ENCODE measurements at places on chromosomes 12 and 14.

DNA sequence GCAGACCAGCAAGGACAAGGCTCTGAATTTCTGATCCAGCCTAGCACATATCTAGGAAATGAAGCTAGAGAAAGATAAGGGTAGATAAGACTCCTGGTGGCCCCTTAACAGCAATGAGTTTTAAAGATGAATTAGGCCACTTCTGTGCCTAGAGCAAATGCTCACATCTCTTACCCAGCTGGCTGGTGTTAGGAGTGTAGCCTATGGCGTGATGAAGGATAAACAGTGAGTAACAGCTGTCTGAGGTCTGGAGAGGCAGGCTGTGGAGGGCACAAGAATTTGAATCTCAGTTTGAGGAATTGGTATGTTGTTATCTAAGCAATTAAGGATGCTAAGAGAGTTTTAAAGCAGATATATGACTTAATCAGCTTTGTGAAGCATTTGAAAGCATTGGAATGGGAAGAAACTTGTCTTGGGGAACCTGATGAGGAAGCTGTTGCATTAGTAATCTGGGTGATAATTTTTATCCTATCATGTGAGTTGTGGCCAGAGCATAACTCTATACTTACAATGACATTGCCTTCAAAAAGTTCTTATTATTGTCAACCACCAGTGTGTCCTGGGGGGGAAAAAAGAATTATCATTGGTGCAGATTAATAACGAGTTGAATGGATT is 161.8 kb downstream of the SRGAP1 start:
- no peak for DNase-seq

DNA sequence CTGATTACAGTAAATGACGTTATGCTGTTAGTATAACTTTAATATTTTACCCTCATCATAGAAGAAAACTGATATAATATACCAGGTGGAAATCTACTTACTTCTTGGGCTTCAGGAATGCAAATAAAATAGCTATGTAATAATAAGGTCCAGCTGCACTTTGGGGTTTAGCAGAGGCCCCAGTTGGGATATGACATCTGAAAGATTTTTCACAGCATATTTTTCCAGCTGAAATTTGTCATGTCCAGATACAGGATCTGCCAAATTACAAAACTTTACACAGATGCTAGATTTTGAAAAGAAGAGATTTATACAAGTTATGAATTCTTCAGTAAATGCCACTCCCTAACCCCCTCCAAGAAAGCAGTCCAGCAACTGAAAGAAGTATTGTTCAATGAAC is 29.2 kb upstream of the DCN start:
- DNase-seq: no peak

GRCh38 chr14:101247842-101248725 is 313.2 kb upstream of the DIO3 start:
- no peak for DNase-seq

DNA sequence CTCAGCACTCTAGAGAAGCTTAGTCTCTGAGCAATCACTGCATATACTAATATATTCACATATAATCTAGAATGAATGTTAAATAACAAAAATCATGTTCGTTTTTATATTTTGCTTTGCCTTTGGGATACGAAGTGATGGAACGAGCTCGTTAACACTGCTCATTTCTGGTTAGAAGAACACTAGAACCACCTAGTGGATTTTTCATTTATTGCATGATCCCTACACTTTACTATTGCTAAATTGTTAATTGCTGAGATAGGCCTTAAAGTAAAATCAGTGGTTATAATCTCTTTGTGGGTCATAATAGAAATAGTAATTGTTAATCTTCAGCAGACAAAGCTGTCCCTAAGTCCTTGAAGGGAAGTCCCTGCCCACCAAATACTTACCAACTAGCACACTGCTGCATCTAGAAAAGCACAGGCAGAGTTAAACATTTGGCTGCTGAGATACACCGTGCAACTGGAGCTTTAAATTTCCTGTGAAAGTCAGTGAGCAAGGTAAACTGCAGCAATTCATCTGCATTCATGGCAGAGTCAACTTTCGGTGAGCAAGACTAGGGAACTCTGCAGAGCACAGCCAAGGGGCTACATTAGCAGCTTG is 353.7 kb downstream of the APAF1 start:
- DNase-seq: no peak

- DNase-seq: no peak
These were observed 124.1 kb upstream of the E2F7 start for GRCh38 chr12:77189458-77189857.

GRCh38 chr12:78085542-78086182 is 255.0 kb downstream of the NAV3 start:
- no peak for DNase-seq

- no peak for DNase-seq
These were observed at the start of gene KCNH5 for GRCh38 chr14:63045234-63045611. TSS of gene KCNH5 (minus strand) at chr14:63045458. CDS start at chr14:63045186, 272 bp downstream.

- DNase-seq: peak; percentile 3
These were observed 32.7 kb downstream of the MED6 start for GRCh38 chr14:70567791-70568190.

DNA sequence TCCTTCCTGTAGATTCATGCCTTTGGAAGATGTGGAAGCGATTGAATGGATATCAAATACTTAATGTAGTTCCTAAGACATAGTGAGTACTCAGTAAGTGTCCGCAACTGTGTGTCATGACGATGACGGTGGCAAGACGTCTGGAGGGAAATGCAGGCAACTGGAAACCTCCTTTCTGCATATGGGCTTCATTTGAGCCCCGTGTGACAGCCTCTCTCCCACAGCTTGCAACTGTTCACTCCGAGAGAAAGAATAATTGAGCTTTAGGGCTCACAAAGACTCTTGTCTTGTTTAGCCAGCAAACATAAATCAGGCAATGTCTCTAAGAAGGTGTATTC is 6.9 kb downstream of the CFAP251 start:
- DNase-seq: no peak

GRCh38 chr14:58662018-58662417 is 24.3 kb downstream of the DACT1 start:
- no peak for DNase-seq

DNA sequence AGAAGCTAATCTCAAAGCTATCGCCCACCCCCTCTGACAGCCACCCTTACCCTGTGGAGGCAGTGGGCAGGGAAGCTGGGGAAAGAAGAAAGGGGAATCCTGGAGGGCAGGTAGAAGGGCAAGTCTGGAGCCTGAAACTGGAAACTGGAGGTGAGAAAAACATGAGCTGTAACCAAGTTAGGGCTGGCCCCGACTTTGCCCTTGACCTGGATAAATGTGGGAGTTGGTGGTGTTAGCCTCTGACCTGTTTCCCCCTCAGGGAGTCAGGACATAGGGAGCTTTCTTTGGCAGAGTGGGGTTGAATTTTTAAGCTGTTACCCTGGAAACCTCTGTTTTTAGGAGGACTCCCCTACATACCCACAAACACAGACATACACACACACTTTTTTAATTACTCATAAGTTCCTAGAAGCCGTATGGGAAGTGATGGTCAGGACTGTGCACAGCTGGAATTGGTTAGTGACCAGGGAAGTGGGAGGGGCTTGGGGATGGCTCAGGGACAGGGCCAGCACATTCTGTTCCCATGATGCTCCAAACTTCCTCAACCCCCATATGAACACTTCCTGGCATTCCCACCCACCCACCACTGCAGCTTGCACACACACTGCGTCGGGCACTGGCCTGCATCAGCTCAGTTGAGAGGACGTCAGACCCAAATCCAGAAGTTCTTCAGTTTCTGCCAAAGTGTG is 5.0 kb upstream of the MMP19 start:
- DNase-seq: no peak

- DNase-seq: no peak
These were observed 12.3 kb downstream of the GPR19 start for GRCh38 chr12:12683725-12684124.

DNA sequence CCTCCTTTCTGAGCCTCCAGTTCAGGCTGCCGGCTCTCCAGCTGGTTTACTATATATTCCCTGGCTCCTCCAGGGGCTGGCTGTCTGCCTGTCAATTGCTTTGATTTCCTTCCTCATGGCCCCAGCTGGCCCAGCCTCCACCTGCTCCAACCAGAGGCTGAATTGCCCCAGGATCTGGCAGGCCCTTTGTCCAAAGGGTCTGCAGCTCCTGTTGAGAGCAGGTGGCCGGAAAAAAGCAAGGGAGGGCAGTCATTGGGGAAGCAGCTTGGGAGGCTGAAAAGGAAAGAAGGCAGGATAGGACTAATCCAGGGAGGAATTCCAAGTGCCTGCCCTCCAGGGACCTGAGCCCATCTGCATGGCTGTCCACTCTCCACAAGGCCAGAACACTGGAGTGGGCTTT is 25.3 kb downstream of the PAH start:
- DNase-seq: no peak

DNA sequence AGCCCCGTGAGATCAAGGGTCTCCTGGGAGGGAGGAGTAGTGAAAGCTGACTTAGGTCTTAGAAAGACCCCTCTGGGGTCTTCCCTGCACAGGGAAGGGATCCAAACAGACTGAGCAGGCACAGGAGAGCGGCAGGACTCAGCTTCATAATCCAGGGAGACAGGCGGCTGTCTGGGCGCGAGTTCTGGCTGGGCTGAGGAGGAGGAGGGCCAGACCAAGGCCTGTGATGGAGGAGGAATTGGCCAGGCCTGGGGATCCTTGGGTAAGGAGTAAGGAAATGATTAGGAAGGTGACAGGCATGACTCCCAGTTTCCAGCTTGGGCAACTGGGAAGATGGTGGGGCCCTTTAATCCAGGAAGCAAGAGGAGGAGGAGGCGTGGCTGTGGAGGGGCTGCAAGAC is 93.1 kb downstream of the DICER1 start:
- no peak for DNase-seq

DNA sequence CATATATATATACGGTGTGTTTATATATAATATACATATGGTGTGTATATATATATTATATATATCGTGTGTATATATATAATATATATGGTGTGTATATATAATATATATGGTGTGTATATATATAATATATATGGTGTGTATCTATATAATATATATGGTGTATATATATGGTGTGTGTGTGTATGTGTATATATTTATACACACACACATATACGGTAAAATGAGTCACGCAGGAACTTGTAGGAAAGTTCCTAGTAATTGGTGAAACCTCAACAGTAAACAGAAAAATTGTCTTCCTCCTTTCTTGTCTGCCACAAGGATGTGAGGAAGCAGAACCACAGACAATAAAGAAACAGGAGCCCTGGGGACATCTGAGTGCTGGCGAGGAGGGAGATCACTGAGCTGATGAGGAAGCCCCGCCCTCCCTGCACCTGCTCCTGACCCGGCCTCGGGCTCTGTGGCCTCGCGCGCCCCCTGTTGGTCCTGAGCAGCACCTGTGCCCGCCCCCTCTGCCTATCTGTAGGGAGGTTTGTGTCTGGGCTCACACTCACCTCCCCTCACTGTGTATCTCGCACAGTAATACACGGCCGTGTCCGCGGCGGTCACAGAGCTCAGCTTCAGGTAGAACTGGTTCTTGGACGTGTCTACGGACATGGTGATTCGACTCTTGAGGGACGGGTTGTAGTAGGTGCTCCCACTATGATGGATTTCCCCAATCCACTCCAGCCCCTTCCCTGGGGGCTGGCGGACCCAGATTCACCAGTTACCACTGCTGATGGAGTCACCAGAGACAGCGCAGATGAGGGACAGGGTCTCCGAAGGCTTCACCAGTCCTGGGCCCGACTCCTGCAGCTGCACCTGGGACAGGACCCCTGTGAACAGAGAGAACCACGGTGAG is 1079.4 kb downstream of the TMEM121 start:
- DNase-seq: peak; percentile 76

GRCh38 chr12:64392221-64392620 is 1.7 kb upstream of the C12orf56 start:
- no peak for DNase-seq

DNA sequence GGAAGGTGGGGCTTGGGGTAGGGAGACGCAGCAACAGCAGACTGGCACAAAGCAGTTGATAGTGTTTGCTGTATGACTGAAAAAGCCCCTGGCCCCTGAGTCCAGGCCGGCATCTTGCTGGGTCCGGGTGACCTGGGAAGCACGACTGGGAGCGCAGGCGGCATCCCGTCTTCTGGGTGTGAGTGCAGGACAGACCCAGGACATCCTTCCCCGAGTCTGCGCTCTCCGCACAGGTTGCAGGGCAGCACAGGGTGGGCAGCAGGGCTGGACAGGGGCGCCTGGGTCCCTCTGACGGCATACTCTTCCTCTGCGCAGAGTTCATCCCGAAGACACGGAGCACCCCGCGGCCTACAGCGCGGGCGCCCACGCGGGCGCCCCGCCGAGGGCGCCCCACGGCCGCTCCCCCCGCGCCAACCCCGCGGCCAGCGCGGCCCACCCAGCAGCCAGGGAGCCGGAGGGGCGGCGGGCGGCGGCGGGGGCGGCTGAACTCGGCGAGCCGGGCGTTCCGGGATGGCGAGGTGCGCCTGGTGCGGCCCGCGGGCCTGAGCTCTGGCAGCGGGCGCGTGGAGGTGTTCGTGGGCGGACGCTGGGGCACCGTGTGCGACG is 9.2 kb upstream of the CYP46A1 start:
- DNase-seq: no peak

GRCh38 chr12:83323866-83324265 is 637.2 kb downstream of the TMTC2 start:
- no peak for DNase-seq

GRCh38 chr12:111529424-111530368 is 69.4 kb downstream of the ATXN2 start:
- DNase-seq: peak; percentile 46

DNA sequence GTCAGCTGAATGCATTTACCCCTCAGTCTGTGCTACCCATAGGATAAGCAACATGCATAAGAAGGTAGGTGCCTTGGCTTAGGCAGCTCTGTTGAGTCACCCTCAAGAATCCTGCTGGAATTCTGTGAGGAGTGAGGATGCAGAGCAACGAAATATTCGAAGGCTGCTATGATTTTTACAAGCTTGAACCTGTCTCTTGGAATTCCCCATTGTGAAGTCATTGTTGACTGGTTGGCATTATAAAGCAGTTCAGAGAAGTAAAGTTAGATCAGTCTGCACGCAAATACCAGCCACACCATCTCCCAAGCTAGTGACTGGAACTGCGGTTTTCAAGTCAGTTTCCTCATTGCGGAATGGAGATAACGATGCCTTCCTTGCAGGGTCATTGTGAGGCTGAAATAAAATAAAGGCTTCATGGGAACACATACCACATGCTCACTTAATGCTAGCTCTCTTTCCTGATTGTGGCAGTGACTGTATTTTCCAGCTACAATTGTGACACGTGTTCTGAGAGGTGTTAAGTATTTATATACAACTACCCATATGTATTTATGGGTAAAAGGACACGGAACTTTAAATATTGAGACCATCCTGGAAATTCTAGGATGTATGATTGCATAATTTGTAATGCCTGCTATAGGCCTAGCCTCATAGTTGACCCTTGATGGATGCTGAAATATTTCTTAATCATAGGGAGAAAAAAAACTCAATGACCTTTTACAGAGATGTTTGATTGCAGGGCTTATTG is 96.7 kb downstream of the ETV6 start:
- no peak for DNase-seq

GRCh38 chr12:13154027-13154538 is 42.4 kb upstream of the EMP1 start:
- DNase-seq: no peak

DNA sequence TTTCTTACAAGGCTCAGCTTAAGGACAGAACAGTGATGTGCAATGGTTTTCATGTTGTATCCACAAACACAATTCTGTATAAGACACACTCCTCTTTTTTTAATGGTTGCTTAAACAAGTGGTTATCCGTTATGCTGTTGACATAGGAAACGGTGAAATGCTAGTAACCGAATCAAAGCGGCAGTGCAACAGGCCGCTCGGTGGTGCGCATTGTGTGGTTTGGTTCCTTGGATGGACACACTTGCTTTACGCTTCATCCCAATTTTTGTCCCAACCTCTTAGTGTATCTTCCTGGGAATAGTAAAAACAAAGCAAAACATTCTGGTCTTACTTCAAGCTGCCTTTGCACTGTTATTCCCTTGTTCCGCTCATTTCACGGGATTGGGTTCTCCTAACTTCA is 650 bp upstream of the PTGER2 start:
- DNase-seq: no peak
